GM04503 (cell line): ENCODE measurements at places on chromosomes 12 and 14.
A peak's percentile ranks its signal among the peaks of the same experiment; 100 is the strongest.

- no peak for DNase-seq
Measured at GRCh38 chr12:79549531-79550271, 141.1 kb downstream of the PAWR start.

DNA sequence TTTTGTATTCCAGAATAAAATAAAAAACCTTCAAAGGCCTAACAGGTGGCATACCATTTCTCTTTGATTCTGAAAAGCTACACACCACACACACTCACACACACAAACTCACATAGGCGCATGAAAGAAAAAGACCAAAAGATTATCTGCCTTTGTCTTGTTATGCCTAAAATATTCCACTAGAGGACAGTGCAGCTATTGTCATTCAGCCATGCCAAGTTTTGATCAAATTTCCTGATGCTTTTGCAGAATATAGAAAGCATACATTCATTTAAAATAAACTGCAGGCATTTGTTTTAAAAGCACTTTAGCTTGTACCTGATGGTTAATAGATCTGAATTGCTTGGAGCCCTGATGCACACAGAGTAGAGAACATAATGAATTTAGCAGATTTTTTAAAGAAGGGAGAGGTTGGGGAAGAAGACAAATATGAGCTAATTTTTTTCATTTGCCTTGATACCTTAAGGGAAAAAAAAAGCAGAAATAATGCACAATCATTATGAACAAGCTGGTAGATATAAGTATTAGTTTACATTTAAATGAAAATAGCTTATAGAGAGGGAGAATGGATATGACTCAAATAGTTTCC is 1766.9 kb upstream of the SEL1L start:
- no peak for DNase-seq

DNA sequence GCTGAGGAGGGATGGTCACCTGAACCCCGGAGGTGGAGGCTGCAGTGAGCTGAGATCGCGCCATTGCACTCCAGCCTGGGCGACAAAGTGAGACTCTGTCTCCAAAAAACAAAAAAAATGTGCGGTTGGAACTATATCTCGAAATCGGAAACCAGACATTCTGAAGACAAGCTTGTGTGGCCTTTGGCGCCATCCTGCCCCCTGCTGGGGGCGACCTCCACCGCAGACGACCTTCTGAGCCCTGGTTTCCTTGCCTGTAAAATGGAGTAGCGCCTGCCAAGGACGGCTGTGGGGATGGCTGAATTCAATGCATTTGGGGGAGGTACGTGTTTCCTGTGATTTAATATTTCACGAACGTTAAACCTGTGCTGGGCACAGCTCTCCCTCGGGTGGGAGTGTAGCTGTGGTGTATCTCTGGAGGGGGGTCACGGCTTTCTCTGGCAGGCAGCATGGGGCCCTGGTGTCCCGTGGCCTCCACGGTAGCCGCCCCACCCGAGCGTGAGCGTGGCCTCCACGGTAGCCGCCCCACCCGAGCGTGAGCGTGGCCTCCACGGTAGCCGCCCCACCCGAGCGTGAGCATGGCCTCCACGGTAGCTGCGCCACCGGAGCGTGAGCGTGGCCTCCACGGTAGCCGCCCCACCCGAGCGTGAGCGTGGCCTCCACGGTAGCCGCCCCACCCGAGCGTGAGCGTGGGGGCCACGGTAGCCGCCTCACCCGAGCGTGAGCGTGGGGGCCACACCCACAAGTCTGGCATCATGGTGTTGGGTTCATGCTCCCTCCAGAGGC is 55.3 kb downstream of the LRCOL1 start:
- DNase-seq: no peak

DNA sequence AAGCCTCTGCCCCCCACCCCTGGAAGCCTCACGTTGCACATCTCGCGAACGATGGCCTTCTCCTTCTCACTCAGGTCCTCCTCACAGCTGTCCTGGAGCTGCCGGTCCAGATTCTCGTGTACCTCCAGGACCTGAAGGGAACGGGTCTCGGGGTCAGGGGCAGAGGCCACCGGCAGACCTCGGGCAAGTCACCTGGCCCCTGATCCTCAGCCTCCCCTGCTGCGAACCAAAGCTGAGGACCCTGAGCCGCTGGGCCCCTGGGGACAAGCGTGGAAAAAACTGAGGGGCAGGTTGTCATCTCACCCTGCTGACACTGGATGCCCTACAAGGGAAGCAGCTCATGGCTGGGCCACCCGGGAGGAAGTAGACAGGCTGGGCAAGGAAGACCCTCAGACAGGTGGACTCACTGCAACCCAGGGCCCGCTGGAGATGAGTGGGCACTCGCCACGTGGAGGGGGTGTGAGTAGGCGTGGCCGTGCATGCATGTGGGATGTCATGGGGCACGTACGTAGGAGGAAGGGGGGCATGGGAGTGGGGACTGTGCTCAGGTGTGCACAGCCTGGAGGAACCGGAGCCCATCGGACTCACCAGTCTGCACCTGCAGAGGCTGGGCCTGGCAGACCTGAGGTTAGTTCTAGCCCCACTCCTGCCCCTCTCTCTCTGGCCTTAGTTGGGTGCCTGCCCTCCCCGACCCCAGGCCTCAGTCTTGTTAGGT is 35.1 kb downstream of the CCNK start:
- DNase-seq: no peak

DNA sequence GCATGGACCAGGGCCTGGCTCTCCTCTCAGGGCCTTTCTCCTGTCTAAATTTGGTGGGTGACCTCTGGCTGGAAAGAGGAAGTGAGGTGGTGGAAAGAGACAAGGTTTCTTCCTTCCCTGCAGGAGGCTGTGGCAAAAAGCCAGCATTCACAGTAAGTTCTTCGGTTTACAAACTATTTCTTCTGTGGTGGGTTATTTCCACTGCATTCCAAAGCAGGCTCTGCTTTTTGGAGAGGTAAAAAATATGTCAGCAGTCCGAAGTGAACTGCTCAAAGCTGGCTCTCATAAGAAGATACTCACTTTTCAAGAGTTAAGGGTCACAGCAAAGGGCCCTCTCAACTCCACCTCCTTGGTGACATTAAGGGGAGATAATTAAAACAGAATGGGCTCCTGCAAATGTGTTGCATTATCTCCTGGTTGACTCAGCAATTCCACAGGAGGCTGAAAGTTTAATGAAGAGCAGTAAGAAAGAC is 48.9 kb upstream of the POC1B start:
- peak; percentile 31 for DNase-seq

GRCh38 chr12:102681309-102681708 is 200.9 kb upstream of the IGF1 start:
- no peak for DNase-seq

GRCh38 chr14:87233806-87234384 is 759.1 kb downstream of the GALC start:
- no peak for DNase-seq

DNA sequence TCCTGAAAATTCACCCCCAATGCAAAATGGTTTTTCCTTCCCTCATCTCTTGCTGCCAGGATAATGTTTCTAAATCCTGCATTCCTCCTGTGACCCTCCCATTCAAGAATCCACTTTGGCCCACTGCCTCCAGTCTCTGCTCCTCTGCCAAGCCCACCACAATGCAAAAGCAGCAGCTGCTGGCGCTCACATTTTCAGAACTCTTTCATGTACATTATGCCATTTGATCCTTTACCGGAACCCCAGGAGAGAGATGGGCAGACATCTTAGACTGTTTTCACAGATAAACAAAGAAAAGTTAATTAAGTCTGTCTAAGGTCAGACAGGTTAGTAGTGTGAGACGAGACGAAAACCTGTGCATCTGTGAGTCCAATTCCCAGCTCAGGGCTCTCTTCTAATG is 12.9 kb downstream of the LRIG3 start:
- no peak for DNase-seq

GRCh38 chr12:52204931-52205505 is 13.2 kb upstream of the KRT80 start:
- no peak for DNase-seq

DNA sequence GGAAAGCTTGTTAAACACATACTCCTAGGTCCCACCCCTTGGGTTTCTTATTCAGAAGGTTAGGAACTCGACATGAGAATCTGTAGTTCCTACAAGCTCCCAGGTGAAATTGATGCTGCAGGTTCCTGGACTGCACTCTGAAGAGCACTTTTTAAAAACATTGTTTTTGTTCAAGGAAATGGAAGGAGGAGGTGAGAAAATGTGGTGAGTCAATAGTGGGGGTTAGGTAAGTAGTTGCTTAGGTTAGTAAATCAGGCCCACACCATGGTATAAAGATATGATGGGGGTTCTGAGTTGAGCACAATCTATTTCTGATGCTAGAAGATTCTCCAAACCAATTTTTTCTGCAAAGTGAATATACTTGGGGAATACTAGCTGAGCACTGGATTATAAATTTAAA is 450.3 kb downstream of the CCDC91 start:
- no peak for DNase-seq

GRCh38 chr12:109115758-109116610 is at the start of gene ACACB:
Gene ACACB, plus strand, starts transcription at chr12:109116587. Its CDS starts 22,819 bp downstream, at chr12:109139406.
- DNase-seq: no peak

- DNase-seq: no peak
Measured at GRCh38 chr12:29201296-29201695, 52.2 kb downstream of the FAR2 start.

- no peak for DNase-seq
Measured at GRCh38 chr14:105384605-105385321, 13.6 kb upstream of the TEX22 start.

GRCh38 chr12:67263471-67263870 is 5.7 kb upstream of the CAND1 start:
- DNase-seq: no peak

DNA sequence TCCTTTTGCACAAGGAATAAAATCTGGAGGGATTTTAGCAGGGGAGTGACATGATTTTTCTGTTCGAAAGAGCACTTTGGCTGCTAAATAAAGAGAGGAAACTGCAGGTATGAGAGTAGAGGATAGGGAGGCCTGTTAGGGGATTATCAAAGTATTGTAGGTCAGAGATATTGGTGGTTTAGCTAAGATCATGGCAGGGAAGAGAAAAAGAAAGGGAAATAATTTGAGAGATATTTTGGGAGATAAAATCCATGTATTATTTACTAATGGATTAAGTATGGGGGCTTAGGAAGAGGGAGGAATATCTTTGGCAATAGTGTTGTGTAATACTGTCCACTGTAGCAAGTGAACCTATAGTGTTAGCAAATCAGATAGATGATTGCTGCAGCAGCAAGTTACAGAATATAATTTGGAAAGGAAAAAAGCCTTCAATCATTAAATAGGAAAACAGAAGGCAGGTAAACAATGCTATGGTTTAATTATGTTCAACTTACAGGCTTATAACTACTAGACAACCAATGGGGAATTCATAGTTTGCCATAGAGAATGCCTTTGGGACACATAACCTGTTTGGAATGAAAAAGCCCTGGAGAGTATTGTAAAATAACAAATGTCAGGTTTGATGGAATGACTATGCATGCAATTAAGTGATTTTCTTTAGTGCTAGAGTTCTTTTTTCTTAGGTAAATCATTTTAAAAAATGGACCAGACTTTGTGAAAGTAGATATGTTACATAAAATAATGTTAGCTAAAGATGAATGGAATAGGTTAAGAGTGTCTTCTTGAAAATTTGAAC is 50.5 kb downstream of the ADIPOR2 start:
- DNase-seq: no peak

DNA sequence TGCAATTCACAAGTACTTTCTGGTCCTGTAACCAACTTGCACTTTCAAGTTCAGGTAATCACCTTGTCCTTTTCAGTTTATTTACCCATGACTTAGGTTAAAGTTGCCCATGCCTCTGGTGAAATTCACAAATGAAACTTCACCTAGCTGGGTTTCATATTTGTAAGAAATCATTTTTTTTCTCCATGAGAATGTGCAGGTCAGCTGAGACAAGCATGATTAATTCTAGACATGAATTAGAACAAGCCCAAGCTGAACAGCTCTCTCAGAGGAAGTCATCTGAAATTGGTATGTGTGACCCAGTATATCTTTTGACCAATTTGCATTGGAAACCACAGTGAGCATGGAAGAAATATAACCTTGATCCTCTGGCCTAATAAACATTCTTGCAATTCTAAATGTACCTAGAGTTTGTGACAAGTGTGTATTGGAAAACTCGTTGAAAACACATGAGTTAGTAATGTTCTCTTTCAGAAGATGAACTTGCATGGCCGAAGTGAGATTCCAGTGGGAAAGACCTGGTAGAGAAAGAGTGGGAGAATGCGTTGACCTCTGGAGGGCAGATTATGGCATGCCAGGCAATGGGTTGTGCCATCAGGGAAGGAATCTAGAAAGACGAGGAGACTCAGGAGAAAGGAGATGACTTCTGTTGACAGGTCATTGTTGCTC is 486.5 kb downstream of the ZFP36L1 start:
- no peak for DNase-seq

- DNase-seq: no peak
Measured at GRCh38 chr14:101082436-101083384, 179.2 kb upstream of the RTL1 start.

GRCh38 chr12:93231938-93232337 is 145.8 kb upstream of the NUDT4 start:
- DNase-seq: no peak

DNA sequence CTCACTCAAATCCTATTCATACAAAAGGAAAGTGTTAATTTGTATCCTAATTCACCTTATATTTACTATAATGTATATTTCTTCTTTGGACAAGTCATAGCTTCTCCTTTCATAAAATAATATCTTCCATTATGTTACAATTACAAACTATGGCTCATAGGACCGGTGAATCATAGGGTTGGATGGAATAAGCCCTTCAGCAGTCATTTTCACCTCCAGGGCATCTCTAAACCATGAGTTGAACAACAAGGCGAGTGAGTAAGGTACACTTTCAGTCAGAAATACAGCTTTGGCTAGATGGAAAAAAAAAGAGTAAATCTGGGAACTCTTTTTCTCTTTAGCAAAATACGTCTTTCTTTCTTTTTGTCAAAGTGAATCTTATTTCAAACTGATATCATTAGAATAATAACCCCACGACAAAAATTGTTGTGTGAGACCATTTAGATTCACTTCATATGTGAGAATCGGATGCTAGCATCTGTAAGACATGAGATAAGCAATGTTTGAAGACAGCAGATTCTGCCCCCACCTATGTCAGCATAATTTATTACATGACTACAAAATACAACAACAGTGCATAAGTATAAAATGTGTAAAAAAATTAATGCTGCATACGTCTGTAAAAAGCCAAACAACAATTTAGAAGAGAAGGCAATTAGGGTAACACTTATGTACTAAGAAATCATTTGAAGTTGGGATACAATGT is 184.4 kb upstream of the SLC38A2 start:
- no peak for DNase-seq
